ENCODE measurements at places on chromosomes 4 and X. TPM values are rescaled to one million over a fixed set of nuclear protein-coding genes. Genes with fewer than 3 reads are reported as not detected.

PSAPL1 gene
- total RNA-seq: not detected

INTU gene
- not detected for total RNA-seq

PNMA6A gene
- 0.39 TPM for total RNA-seq

MGST2 gene
- not detected for total RNA-seq

MAGEH1 gene
- 14.3 TPM for total RNA-seq

CPE gene
- total RNA-seq: not detected

SYN1 gene
- total RNA-seq: not detected

RIBC1 gene
- 1.7 TPM for total RNA-seq

LDB2 gene
- not detected for total RNA-seq

NUP62CL gene
- 3.2 TPM for total RNA-seq

FRG2 gene
- not detected for total RNA-seq

PASD1 gene
- total RNA-seq: not detected

LCORL gene
- total RNA-seq: 31.3 TPM

SHROOM4 gene
- not detected for total RNA-seq

GRCh38 chr4:40684404-40684803, 54.7 kb upstream of the RBM47 start:
- no peak for DNase-seq

GRCh38 chrX:124986284-124986683, 333.4 kb upstream of the TEX13C start:
- no peak for DNase-seq

- no peak for DNase-seq
These were observed 40.9 kb downstream of the TSC22D3 start for GRCh38 chrX:107734646-107735045.

- no peak for DNase-seq
These were observed 459.5 kb downstream of the ANKRD50 start for GRCh38 chr4:124253080-124253479.

- no peak for DNase-seq
These were observed 185.7 kb upstream of the HS3ST1 start for GRCh38 chr4:11614426-11614825.

DNA sequence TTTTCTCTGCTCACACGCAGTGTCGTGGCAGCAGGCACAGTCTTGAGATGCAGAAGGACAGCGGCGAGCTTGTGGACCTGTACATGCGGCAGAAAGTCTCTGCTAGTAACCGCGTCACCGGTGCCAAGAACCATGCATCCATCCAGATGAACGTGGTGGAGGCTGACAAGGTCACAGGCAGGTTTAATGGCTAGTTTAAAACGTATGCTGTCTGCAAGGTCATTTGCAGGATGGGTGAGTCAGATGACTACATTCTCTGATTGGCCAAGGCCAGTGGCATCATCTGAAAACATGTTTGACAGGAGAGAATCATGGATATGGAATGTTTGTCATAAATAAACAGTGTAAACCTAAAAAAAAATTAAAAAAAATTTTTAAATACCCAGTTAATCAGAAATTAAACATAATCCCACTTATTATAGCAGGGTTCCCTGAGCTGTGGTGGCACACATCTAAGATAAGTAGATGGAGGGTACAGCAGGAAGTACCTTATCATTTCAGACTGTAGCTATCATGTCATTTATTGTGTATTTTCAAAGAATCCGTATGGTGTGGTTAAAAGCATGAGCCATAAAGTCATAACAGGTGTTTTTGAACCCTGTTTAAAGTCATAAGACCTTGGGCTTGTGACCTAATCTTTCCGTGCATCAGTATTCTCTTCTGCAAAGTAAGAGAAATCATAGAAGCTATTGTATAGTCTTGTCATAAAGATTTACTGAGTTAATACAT, 7.5 kb upstream of the BMP2K start:
- no peak for DNase-seq

- DNase-seq: no peak
These were observed 280.2 kb downstream of the ADGRA3 start for GRCh38 chr4:22235698-22236097.

- DNase-seq: no peak
These were observed 39.3 kb upstream of the FAM47B start for GRCh38 chrX:34903316-34903715.

DNA sequence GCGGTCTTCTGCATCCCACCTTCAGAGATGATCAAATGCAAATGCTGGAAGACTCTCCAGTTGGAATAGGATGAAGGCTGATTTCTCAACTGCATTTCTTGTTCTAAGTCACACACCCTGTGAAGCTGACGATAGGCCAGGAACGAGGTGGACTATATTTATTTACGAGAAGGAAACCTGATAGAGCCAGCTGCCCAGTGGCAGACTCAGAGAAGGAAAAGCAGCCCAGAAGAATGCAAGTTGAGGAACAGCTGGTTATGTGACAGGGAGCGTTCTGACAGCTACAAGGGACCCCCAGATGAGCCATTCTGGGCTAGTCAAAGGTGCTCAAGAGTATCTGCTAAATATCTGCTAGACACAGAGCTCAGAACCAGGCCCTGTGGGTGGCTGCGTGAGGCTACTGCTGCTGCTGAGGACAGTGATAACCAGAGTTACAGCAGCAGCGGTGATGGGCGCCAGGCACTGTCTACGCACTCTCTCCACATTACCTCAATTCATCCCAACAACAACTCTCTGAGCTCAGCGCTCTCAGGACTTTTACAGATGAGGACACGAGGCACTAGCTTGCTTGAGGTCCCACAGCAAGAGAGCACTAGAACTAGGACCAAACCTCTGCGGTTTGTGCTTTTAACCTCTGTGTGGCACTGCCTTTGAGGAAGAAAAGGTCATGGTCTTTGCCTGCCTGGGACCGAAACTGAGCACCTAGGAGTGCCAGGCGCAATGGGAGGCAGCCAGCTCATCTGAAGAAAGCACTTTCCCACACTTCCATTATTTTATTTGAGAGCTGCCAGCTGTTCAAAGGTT, 69.0 kb downstream of the GATB start:
- no peak for DNase-seq

- DNase-seq: no peak
These were observed 94.5 kb upstream of the MXRA5 start for GRCh38 chrX:3440981-3441380.

DNA sequence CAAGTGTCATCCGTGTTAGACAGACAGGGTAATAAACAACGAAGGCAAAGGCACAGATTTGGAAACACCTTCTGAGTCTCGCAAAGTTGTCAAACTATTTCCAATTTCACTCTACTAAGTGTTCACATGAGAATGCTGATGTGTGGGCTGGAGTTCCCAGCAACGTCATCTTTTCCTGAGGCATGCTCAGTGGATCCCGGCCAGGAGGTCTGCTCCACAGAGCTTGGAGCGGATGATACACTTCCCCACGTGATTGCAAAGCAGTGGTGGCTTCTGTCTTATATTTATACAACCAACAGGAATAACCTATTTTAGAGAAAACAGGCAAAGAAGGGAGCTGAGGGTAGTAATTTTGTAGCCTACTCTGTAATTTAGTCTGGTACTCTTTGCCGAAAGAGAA, 40.1 kb upstream of the PDK3 start:
- no peak for DNase-seq

DNA sequence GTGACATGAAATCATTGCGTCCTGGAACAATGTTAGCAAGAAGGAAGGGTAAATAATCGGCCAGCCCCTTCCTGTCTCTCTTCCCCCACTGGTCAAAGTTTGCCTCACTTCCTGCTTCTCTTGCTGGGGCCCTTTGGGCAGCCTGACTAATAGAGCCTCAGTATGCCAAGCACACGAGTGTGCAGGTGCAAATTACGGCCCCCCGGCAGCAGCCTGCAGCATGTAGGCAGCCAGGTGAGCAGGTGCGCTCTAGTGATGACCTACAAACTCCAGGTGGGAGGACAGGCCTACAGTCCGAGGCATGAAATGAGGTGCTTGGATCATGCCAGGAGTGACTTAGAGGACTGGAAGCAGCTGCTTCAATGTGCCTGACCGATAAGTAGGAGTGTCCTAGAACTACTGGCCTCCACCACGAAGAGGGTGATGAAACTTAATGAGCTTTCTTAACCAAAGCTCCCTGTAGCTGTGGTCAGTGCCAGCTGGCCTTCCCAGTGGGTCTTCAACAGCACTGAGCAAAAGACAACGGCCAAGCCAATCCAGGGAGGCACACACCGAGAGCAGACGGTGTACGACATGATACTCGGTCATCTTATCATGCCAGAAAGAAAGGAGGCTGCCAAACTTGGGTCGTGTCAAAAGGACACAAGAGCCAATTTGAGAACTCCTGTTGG, 26.1 kb upstream of the FAT1 start:
- no peak for DNase-seq

GRCh38 chr4:124768596-124769365, 56.2 kb upstream of the ANKRD50 start:
- no peak for DNase-seq

GRCh38 chr4:99078336-99078735, 10.3 kb downstream of the ADH5 start:
- no peak for DNase-seq

DNA sequence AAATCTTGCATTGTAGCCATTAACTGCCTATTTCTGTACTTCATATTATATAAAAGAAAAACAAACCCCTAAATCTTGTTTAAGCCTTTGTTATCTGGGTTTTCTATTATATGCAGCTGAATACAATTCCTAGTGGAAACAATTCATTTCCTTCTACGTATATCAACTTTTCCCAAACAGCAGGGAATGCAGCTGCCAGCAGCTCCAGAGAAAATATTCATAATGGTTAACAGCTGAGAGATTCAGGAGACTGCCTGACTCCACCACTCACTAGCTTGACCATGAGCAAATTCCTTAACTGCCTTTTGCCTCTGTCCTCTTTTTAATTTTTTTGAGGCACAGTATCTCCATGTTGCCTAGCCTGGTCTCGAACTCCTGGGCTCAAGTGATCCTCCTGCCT, 146.2 kb downstream of the SPATA18 start:
- DNase-seq: no peak

- DNase-seq: peak; percentile 71
These were observed 2.7 kb upstream of the GEMIN8 start for GRCh38 chrX:14032406-14032805.

GRCh38 chr4:166991006-166991561, 243.2 kb downstream of the SPOCK3 start:
- no peak for DNase-seq

DNA sequence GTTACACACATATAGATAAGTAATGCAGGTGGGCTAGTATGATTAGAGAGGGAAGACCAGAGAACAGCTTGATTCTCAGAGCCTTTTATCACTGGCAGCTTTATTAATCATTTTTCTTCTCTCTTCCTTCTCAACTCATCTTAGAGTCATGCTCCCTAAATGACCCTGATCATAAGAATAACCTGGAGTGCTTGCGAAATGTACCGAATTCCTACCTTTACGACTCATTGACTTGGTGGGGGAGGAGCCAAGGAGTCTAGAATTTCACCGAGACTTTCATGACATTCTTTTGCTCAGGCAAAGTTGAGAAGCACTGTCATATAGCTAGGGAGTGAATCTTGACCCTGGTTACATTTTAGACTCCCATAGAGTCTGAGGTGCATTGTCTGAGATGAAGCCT, 298.9 kb upstream of the PUDP start:
- DNase-seq: no peak

GRCh38 chr4:170949084-170949483, 859.3 kb upstream of the AADAT start:
- no peak for DNase-seq

- no peak for DNase-seq
These were observed 505.5 kb downstream of the ANKRD50 start for GRCh38 chr4:124206779-124207605.

GRCh38 chrX:104435249-104435648, 130.8 kb upstream of the IL1RAPL2 start:
- no peak for DNase-seq

DNA sequence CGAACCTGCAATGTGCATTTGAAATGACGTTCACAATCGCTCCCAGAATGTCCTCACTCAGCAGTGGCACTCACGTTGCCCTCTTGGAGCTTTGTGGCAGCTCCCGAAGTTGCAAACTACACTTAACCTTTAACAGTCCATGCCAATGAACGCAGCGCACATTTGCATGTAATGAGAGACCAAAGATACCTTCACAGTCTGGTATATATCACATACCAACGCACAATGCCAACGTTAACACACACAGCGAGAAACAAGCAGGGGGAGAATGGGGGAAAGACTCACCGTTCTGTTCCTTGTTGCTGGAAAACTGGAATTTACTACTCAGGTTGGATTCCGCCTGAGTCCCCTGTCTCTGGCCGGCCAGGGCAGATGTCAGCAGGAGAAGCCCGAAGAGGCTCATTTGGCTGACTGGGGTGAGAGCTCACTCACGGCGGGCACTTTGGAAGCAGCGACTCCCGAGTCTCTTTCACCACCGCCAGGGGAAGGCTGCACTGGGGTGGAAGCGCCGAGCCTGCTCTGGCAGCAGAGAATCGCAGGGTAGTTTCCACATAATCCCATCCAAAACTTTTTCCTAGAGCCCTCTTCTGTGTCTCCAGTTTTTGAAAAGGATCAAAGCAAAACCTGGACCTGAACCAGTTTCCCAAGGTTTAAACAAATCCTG, 966 bp downstream of the PDGFC start:
- no peak for DNase-seq

- no peak for DNase-seq
These were observed 9.8 kb upstream of the ARX start for GRCh38 chrX:25025615-25026014.

GRCh38 chr4:47278631-47279030, 184.9 kb downstream of the COMMD8 start:
- no peak for DNase-seq

DNA sequence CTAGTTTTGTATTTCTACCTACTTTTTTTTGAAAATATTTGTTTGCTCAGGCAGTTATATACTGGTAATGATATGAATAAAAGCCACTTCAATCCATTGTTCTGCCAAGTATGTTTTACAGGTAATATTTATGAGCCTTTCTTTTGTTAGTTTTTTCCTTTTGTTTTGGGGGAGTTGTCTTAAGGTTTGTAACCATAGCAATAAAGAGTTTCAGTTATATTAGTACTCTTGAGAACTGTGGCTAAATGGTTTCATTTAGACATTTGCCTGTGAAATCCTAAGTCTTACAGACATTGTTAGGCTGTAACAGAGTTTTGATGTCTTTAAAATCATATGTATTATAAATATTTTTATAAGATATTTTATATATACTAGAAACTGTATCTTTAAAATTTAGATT, 150.1 kb downstream of the DIPK2B start:
- DNase-seq: no peak
